Central memory CD8-positive, alpha-beta T cell (primary cell): ENCODE measurements at places on chromosomes 7 and 10.
A peak's percentile ranks its signal among the peaks of the same experiment; 100 is the strongest.

- no peak for DNase-seq
Measured at GRCh38 chr10:5915451-5915850, 25.4 kb downstream of the FBH1 start.

DNA sequence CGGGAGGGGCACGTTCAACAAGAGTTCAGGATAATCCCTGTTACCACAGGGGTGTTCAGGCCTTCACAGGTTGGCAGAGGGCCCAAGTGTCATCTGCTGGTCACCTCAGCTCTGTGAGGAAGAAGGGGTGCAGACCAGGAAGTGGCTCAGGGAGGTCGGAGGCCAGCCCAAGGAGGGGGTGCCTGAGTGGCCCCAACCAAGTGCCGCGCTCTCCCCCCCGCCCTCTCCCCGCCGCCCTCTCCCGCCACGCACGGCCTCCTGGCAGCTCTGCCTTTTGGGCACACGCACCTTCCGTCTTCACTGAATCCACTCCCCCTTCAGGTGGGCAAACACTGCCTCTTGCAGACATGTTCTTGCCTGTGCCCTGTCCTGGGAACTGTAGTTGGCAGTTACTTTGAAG lies 245.2 kb downstream of the PAXIP1 start:
- DNase-seq = no peak

DNA sequence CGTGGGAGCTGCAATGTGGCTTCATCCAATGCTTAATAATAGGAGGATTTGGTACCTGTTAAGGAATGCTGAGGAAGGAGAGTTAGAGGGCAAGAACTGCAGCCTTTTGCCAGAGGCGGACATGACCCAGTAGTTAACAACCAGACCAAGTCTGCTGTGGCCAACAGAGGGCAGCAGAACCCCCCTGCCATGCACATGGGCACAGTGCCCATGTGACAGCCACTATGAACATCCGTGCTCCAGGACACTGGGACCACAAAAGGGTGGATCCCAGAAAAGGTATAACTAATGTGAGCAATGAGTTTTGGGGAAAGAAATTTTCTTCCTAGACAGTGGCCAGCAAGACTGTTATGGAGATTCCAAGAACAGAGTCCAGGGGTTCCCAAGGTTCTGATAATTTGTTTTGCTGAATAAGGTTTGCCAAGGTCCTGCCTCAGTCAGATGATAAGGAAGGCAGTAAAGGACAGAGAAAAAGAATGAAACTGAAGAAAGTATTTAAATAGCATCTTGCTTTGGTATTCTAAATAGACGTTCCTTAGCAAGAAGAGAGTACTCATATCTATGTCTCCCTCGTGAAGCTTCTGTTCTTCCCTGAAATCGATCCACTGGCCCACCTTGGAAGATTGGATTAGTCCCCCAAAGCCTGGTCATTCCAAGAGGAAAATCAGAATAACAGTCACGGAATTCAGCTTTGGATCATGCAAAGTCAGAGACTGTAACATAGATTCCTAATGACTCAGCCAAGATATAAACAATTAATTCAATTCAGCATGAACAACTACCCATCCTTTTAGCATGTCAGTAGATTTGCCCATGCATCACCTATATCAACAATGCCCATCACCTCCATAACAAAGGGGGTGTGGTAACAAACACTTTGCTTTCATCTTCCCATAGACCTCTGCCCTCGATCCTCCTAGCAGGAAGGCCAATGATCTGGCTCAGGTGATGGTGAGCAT lies 56.0 kb downstream of the LGI1 start:
- no peak for DNase-seq

DNA sequence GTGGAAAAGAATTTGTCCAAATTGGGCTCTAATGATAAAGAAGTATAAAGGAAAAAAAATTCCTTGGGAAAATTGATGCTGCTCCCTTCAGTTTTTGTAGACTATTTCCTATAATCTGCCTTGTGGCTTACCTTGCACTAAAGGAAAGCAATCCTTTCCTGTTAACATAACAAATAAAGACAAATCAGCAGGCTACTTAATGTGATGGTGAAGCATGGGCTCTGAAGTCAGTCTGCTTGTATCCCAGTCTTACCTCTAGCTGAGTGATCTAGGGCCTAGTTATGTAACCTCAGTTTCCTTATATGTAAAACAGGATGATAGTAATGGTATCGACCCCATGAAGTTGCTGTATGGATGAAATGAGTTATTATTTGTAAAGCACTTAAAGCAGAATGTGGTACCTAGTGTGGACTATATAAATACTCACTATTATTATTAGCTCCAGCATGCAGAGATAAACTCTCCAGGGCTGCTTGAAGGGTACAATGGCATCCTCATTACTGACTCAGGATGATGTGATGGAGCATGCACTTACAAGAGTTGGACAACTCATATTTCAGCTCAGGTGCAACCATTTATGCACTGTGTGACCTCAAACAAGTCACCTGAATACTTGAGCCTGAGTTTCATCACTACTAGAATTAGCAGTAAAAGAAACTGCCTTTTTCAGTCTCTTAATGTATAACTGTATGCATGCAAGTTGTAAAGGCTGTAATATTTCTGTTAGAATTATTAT lies 156.1 kb downstream of the DKK1 start:
- DNase-seq = no peak

- DNase-seq = no peak
Measured at GRCh38 chr7:30353932-30354607, 69.7 kb downstream of the ZNRF2 start.

GRCh38 chr7:17010637-17011300 lies 129.0 kb upstream of the AGR3 start:
- DNase-seq = no peak

- DNase-seq = no peak
Measured at GRCh38 chr10:12513775-12514673, 164.7 kb downstream of the CAMK1D start.

- no peak for DNase-seq
Measured at GRCh38 chr7:24434972-24435371, 138.3 kb upstream of the PALS2 start.

DNA sequence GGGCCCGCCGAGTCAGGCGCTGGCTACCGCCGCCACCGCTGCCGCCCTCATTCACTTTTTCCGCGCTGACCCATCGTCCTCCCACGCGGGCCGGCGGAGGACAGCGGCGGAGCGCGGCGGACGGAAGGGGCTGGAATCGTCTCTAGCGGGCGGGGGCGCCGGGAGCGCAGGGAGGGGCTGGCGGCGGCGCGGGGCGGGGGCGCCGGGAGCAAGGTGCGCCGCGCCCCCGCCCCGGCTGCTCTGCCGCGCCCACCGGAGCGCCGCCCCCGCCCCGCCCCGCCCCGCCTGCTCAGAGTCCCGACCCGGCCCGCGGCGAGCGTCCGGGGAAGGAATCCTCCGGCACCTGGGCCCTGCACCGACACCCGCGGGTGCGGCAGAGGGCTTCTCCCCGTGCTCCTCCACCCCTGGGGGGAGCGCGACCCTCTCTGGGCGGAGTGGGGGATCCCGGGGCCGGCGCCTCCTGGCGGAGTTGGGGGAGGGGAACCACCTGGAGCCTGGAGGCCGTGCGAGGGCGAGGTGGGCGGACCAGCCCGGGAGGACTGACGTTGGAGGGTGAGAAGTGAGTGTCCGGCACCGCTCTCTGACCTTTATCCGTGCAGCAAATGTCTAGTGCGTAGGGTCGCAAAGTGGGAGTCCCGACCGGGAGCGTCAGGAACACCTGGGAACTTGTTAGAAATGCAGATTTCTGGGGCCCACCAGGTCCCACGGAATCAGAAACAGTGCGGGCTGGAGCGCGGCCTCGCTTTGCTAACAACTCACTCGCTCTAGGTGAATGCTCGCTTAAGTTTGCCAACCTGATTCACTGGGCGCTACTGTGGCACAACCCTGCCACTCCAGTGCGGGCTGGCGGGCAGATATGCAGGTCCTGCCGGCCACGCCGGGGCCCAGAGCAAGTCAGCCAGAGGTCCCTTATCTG lies at the start of gene COBL:
COBL (minus strand) TSS at position 144 of the 916 bp plus-strand sequence. CDS start 176 bp downstream, outside the sequence.
- DNase-seq = no peak

DNA sequence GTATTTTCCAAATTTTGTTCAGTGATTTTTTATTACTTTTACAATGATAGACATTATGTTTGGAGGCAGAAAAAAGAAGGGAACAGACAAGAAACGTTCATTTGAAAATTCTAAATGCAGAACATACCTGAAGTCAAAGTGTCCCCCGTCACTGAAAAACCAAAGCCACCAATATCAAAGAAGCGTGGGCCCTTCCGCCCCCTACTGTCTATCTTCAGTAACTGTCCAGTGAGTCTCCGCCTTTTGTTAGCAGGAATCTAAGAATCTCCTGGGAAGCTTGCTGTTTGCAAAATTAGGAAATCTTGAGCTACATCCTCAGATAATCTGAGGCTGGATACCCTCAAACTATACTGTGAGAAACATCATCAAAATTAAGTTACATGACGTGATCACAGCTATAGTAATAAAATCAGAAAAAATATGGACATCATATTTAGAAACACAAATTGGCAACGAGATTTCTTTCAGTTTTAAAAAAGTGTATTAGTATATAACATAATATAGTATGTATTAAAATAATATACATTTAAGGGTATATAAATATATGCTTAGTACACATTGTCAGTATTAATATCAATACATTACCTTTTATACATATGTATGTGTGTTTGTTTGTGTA lies 169.3 kb upstream of the AKR1E2 start:
- no peak for DNase-seq

GRCh38 chr7:151900591-151900985 lies 23.7 kb upstream of the PRKAG2 start:
- no peak for DNase-seq

GRCh38 chr10:70578371-70578947 lies 24.1 kb downstream of the PRF1 start:
- DNase-seq = peak; percentile 31

GRCh38 chr10:85420501-85421191 lies 945.9 kb downstream of the GRID1 start:
- no peak for DNase-seq

DNA sequence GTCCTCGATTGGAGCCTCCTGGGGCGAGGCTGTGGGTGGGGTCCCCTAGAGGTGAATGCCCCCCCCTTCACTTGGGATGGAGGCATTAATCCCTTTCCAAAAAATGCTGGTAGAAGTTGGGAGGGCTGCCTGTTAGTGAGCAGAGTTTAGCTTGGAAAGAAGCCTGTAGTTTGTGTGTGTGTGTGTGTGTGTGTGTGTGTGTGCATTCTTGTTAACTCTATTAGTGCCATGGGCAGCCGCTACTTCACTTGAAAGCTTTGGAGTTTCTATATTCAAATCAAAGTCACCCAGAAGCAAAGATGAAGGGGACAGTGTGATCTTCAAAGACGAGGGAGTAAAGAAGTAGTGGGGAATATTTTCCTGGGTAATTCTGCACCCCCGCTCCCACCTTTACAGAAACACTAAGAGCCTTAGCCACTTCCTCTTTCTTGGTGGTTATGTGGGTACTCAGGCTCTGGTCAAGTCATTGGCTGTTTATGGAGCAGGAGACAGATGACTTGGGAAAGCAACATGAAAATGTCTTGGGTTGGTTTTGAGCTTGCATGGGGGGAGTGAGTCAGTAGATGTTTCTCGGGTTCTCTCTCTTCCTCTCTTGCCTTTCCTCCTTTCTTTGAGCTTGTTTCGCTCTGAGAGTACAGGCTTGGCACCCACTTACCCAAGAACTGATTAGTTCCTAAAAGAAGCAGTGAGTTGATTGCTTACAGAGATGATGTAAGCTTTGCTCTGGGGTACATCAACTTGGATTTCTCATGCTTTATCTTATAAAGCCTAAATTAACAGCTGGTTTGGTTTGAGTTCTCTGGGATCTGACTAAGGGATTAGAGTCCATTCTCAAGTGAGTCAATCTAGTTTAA lies 35.9 kb downstream of the TCF7L2 start:
- DNase-seq = no peak

DNA sequence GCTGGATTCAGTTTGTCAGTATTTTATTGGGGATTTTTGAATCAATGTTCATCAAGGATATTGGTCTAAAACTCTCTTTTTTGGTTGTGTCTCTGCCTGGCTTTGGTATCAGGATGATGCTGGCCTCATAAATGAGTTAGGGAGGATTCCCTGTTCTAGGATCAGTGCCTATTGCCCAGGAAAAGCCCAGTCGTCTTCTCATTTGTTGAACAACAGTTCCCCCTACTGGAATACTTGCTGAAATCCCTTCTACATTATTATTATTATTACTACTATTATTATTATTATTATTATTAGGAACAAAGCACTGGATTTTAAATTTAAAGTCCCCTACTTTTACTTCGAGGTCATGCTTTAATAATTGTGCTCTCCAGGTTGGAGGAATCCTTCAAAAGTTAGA lies 528.9 kb downstream of the MAGI2 start:
- no peak for DNase-seq

- no peak for DNase-seq
Measured at GRCh38 chr10:79401015-79401921, 44.2 kb downstream of the ZCCHC24 start.

- DNase-seq = no peak
Measured at GRCh38 chr10:29851241-29851640, 208.1 kb downstream of the JCAD start.

DNA sequence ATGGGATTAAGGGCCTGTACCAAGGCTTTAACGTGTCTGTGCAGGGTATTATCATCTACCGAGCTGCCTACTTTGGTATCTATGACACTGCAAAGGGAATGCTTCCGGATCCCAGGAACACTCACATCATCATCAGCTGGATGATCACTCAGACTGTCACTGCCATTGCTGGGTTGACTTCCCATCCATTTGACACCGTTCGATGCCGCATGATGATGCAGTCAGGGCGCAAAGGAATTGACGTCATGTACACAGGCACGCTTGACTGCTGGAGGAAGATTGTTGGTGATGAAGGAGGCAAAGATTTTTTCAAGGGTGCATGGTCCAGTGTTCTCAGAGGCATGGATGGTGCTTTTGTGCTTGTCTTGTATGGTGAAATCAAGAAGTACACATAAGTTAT lies 18.2 kb downstream of the LSM5 start:
- no peak for DNase-seq

GRCh38 chr10:13615650-13616300 lies 29.0 kb downstream of the PRPF18 start:
- DNase-seq = no peak

GRCh38 chr10:13917791-13918190 lies 331.0 kb downstream of the PRPF18 start:
- DNase-seq = no peak

GRCh38 chr10:43250615-43251418 lies 16.0 kb downstream of the RASGEF1A start:
- DNase-seq = peak; percentile 8

DNA sequence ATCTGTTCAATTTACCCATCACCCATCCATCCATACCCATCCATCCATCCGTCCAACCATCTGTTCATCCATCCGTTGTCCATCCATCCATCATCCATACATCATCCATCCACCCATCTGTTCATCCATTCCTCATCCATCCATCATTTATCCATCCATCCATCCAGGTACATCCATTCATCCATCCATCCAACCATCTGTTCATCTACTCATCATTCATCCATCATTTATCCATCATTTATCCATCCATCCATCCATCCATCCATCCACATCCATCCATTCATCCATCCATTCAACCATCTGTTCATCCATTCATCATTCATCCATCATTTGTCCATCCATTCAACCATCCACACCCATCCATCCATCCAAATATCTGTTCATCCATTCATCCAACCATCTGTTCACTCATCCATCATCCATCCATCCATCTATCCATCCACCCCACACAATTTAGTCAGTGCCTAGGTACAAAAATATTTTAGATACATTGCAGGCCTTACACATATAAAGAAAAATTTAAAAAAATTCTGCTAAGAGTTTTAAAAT lies 119.1 kb downstream of the PRKCQ start:
- DNase-seq = no peak

- DNase-seq = no peak
Measured at GRCh38 chr7:139830782-139831501, 1.9 kb downstream of the TBXAS1 start.
